AML-193 (cell line): ENCODE measurements at places on chromosomes 3 and 15.

DNA sequence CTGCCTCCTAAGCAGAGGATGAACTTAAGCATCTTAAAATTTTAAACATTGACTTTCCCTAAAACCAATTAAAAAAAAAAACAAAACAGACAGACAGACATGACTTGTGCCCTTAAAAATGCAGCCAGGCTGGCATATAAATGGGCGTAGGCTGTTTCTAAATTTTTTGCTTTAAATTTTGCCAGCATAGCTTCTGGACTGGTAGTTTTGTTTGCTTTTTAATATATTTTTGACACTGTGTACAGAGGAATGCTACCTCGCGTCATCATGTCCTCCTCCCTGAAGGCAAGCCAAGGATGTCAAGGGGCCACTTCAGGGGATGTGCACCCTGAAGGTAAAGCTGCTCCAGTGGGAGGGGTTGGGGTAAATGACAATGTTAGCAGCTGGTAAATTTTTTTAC lies 134.8 kb downstream of the PGPEP1L start:
- DNase-seq: no peak

- DNase-seq: no peak
These were observed 103.6 kb upstream of the ICE2 start for GRCh38 chr15:60582370-60583036.

- DNase-seq: no peak
These were observed 226.7 kb upstream of the C2CD4B start for GRCh38 chr15:62391641-62392262.

- no peak for DNase-seq
These were observed 31.2 kb upstream of the PTX3 start for GRCh38 chr3:157405457-157405856.

- no peak for DNase-seq
These were observed 68.4 kb downstream of the BFSP2 start for GRCh38 chr3:133468251-133468721.

DNA sequence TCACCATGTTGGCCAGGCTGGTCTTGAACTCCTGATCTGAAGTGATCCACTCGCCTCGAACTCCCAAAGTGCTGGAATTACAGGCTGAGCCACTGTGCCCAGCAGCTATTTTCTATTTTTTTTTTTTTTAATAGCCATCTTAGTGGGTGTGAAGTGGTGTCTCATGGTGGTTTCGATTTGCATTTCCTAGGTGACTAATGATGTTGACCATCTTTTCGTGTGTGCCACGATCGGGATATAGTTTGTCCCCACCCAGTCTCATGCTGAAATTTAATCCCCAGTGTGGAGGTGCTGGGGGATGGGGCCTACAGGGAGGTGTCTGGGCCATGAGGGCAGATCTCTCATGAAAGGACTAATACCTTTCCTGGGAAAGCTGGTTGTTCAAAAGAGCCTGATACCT lies 41.8 kb upstream of the MUC13 start:
- DNase-seq: no peak

- DNase-seq: no peak
These were observed 22.2 kb downstream of the TMEM43 start for GRCh38 chr3:14147066-14147435.

DNA sequence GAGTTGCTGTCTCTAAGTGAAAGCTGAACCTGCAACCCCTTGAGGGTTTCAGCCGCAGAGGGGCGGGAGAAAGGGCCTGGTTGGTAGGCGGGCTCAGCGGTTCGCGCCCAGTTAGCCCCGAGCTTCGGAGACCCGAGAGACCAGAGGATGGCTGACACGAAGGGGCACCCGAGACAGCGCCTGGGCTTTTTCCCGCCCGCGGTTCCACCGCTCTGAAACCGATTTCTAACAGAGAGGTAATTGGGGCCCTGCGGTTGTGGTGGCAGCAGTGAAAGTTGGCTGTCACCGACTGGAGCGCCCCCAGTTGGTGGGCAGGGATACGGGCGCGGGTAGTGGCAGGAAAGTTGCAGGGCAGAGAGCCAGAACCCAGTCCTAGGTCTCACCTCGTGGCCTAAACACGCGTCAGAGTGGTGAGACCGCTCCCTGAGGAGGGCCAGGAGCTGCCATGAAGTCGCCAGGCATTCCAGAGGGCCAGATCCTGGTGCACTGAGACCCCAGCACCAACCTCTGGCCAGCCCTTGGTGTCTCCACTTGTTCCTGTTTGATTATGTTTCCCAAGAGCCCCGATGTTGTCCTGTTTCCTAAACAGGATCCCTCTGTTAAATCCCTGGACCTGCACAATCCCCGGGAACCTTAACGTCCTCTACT lies 625 bp upstream of the ELL3 start:
- DNase-seq: peak; percentile 88

- DNase-seq: no peak
These were observed 848 bp downstream of the SYNM start for GRCh38 chr15:99105514-99106341.

- no peak for DNase-seq
These were observed 32.9 kb downstream of the CRYGS start for GRCh38 chr3:186511245-186511644.

DNA sequence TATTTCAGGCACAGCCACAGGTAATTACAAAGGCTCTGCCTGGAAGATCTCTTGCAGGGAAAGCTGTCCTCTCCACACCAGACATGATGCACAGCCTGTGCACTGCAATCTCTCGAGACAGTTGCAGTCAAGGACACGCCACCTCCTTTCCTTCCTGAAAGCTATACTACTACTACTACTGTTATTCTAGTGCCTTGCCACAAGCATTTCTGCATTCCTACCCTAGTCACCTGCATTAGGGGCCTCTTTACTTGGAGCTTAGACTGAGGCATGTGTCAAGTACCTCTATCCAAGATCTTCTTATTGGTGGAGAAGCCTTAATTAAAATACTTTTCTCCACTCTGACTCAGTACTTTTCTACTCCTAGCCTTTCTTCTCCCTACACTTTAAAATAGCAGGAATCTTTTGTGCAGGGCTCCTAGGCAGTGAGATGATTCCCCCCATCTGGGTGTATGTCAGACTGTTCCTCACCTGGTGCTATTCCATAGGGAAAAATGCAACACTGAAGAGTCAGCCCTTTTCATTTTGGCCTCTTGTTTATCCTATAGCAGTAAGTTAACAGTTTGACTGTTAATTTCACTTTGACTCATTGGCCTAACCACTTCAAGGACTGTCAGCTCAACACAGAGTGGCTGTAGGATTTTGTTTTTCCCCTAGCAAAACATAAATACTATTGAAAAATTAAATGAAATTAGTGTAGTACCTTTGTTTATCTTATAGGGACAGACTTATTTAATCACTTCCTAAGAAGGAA lies 78.9 kb downstream of the ESYT3 start:
- no peak for DNase-seq

- DNase-seq: no peak
These were observed 74.5 kb upstream of the SLC6A1 start for GRCh38 chr3:10918011-10918410.

DNA sequence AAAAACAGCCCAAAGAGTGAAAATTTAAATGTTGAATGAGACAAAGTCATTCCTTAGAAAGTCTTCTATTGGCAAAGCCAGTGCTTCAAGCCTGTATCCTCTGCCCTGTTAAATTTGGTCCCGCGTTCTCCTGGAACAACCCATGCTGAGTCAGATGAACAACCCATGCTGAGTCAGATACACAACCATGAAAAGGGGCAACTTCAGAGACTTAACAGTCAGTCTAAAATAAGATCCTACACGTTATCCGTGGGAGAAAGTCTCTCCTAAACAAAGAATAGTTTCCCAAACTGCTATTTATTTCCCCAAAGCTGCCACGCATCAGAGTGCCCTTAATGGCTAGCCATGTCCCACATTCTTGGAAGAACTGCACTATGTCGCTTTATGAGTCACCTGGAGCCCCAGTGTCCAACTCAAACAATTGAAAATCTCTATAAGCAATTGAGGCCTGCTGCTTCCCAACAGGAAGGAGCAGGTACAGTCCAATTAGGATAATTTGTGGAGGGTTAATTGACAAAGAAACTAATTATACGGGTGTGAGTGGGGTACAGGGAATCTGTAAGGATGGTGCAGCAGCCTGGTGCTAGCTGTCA lies 66.1 kb downstream of the WHAMM start:
- no peak for DNase-seq

- DNase-seq: no peak
These were observed 1016.6 kb upstream of the CADM2 start for GRCh38 chr3:83941990-83942745.

GRCh38 chr3:151707216-151707615 lies 26.5 kb upstream of the AADACL2 start:
- DNase-seq: no peak

DNA sequence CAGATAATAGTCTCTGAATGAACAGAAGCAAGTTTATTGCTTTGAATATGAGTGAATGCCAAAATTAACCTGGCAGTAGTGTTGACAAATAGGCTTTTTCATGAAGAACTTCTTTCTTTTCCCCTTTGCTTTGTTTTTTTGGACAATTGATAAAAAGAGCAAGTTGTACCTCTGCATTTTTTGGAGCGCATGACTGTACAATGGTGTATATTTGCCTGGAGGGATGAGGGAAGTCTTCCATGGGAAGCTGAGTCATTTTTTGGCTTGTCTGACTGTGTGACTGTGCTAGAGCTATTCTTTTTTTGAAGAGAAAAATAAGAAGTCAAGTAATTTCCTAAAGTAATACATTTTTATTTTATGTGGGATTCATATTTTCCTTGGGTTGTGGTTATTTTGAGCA lies 186.9 kb downstream of the KLHL25 start:
- DNase-seq: no peak

DNA sequence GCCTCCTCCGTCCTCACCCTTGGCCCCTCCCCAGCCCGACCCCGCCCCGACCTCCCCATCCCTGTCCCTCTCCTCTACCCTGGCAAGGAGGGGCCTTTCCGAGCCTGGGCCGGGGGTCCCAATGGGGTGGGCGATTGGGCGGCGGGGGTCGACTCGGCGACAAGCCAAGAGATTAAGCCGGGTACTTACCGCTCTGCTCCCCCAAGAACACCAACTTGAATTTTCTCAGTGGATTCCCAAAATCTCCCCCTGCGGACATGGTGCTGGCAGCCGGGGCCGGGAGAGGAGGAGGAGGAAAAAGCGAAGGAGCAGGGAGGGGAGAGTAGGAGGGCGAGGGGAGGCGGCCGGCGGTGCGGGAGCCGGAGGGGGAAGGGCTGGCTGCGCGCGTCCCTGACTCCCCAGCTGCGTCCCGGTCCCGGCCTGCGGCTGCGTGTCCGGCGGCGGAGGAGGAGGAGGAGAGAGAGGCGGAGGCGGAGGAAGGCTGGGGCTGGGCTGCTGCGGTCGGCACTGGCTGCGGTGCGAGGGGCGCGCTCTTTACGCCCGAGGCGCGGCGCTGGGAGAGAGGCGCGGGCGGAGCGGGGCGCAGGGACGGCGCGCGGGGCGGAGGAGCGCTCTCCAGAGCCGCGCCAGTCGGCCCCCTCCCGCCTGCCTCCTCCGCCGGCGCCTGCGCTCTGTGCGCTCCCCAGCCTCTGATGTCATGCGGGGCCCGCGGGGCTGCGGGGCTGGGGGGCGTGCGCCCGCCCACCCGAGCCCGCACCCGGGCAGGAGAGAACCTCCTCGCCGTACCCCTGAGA lies at the start of gene RAB6B:
TSS of gene RAB6B (minus strand) at position 675 of the 794 bp plus-strand sequence. CDS start at position 259, 416 bp downstream.
- no peak for DNase-seq

DNA sequence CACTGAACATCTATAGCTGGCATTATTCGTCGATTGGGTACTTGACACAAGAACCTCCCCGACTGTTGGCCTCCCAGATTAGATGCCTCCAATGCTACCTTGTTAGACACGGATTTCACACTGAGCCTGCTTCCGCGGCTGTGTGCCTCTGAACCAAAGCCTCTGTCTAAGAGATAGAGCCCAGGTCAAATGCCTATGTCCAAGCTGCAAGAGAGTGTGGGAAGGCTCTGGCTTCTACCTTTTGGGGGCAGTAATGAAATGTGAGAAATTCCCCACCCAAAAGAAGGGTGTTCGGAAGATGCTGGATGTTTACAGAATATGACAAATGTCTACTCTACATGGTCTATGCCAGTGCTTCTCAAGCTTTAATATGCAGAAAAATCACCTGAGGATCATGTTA lies 2.0 kb upstream of the RPUSD2 start:
- peak; percentile 30 for DNase-seq

DNA sequence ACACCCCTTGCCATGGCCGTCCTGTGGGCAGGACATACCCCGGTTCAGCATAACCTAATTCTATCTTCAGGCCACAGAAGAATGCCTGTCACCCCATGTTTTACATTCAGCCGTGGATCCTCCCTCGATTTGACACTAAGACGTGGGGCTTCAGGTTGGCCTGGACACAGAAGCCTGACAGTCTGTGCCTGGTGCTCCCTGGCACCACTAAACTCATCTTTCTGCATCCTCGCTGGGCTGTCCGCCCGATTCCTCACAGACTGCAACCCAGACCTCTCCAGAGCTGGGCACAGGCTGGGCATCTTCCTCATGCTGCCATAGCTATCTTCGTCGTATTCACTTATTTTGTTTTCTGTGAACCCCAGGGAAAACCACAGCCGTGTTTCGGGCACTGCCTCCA lies 117.8 kb upstream of the IQSEC1 start:
- DNase-seq: no peak

DNA sequence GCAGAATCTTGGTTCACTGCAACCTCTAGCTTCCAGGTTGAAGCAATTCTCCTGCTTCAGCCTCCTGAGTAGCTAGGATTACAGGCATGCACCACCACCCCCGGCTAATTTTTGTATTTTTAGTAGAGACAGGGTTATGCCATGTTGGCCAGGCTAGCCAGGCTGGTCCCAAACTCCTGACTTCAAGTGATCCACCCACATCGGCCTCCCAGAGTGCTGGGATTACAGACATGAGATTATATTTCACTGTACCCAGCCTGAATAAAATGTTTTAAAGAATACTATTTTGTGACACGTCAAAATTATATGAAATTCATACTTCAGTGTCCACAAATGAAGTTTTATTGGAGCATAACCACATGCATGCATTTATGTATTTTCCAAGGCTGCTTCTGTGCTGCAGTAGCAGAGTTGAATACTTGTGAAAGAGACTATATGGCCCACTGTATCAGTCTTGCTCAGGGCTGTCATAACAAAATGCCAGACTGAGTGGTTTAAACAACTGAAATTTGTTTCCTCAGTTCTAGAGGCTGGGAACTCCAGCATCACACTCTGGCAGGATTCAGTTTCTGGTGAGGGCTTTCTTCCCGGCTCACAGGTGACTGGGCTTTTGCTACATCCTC lies 77.2 kb downstream of the PRTG start:
- no peak for DNase-seq

DNA sequence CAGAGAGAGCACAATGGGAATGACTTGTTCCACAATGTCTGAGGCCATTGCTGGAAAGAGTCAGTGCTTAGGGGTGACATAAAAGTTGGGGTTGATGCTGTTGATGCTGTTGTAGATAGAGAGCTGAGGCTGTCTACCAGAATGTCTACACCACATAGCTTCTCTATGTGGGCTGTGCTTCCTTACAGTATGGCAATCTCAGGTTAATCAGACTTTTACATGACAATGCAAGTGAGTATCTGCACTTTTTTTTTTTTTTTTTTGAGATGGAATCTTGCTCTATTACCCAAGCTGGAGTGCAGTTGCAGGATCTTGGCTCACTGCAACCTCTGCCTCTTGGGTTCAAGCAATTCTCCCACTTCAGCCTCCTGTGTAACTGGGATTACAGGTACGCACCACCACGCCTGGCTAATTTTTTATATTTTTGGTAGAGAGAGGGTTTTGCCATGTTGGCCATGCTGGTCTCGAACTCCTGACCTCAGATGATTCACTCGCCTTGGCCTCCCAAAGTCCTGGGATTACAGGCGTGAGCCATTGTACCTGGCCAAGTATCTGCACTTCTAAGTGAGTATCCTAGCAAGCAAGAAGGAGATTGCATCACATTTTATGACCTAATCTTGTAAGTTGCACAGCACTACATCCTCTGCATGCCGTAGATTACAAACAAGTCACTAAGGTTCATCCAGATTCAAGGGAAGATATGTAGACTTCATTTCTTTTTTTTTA lies 28.7 kb downstream of the DLEC1 start:
- DNase-seq: peak; percentile 22

- DNase-seq: no peak
These were observed 6.3 kb downstream of the AEN start for GRCh38 chr15:88627463-88627862.
